ENCODE measurements at places on chromosomes 7 and 10. TPM values are rescaled to one million over a fixed set of nuclear protein-coding genes. Genes with fewer than 3 reads are reported as not detected.

- H3K27me3 ChIP-seq = peaks cover 13% of the 10 kb centered on the region
- no peak for DNase-seq
- H3K4me3 ChIP-seq = no peak overlapping the region
- H3K36me3 ChIP-seq = no peaks in the 10 kb centered on the region
- no peaks in the 10 kb centered on the region for H3K4me1 ChIP-seq
Observed at GRCh38 chr10:27794157-27794556, 48.5 kb upstream of the MKX start.

- no peak overlapping the region for H3K4me3 ChIP-seq
- H3K4me1 ChIP-seq = no peaks in the 10 kb centered on the region
- no peak overlapping the region for H3K27ac ChIP-seq
- H3K36me3 ChIP-seq = no peaks in the 10 kb centered on the region
- DNase-seq = no peak
Observed at GRCh38 chr7:45293295-45293942, 135.8 kb downstream of the RAMP3 start.

- H3K4me3 ChIP-seq = no peak overlapping the region
- H3K4me1 ChIP-seq = no peaks in the 10 kb centered on the region
- DNase-seq = no peak
- H3K27me3 ChIP-seq = peaks cover 2% of the 10 kb centered on the region
Observed at GRCh38 chr7:151818674-151819519, 58.0 kb downstream of the PRKAG2 start.

DNA sequence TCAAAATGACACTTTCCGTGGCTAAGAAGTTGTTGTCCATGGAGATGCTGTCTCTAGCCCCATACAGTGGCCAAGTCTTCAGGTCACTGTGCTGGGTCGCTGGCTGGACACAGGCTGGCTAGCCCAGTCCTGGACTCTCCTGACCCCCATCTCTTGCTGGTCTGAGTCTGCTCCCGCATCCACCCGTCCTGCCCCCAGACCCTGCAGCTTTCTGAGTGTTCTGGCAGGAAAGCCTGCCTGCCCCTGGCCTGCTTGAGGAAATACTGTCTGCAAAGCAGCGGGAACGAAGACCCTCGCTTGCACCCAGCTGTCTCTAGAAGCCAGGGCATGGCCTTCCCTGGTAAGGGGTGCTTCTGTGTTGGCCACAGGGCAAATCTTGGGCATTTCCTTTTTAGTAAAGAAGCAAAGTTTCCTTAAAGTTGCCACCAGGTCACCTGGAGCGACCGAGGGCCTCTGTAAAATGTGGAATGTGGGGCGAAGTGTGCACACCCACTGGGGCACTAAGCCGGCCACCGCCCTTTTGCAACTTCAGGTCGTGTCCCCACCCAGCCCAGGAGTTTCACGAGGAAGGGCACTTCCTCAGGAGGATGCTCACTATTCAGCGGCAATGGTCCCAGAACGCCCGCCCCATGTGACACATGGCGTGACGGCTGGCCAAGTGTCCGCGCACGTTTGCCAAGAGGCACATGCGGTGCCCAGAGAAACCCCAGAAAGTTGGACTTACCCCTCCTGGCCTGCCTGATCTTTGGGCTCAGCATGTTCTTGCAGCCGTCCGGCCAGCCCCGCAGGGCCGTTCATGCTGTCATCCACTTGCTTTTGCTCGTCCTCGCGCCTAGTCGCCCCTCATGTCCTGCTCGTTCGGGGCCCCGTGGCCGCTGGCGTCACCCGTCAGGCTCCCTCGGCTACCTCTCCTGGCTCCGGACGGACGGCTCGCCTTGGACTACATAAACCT, 558 bp downstream of the ARHGAP22 start:
- no peak overlapping the region for H3K4me3 ChIP-seq
- no peaks in the 10 kb centered on the region for H3K36me3 ChIP-seq
- H3K27ac ChIP-seq = no peak overlapping the region
- H3K4me1 ChIP-seq = no peaks in the 10 kb centered on the region
- H3K27me3 ChIP-seq = peaks cover 39% of the 10 kb centered on the region
- DNase-seq = no peak

- H3K27me3 ChIP-seq = no peaks in the 10 kb centered on the region
- no peak for DNase-seq
- no peak overlapping the region for H3K27ac ChIP-seq
Observed at GRCh38 chr10:62224606-62225005, 44.0 kb downstream of the RTKN2 start.

CCDC136 gene
- total RNA-seq = 11.1 TPM

GRCh38 chr10:70034232-70034631, 18.4 kb upstream of the MACROH2A2 start:
- no peak overlapping the region for H3K4me3 ChIP-seq
- H3K36me3 ChIP-seq = no peaks in the 10 kb centered on the region
- no peak for DNase-seq
- H3K4me1 ChIP-seq = no peaks in the 10 kb centered on the region

- H3K4me1 ChIP-seq = peaks cover 36% of the 10 kb centered on the region
- H3K27me3 ChIP-seq = no peaks in the 10 kb centered on the region
- H3K27ac ChIP-seq = no peak overlapping the region
- DNase-seq = no peak
- H3K36me3 ChIP-seq = peaks cover 32% of the 10 kb centered on the region
Observed at GRCh38 chr7:114930107-114930661, 8.3 kb downstream of the MDFIC start.

ACTL6B gene
- not detected for total RNA-seq
